ENCODE measurements at places on chromosomes 7 and 10.
A peak's percentile ranks its signal among the peaks of the same experiment; 100 is the strongest.

DNA sequence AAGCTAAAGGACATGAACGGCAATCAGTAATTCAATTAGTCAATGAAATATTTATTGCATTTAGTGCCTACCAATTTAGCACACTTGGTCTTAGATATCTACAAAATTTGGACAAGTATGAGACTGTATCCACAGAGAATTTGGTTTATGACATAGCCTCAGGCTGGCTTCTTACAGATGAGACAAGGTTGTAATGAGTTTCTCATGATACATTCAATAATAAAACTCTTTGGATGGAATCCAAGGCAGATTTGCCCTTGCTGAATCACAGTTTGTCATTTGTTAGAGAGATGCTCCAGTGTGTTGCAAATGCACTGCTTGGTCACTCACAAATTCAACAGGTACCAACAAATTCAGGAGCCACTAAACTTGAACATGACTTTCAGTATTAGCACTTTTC, 162.5 kb downstream of the GPR37 start:
- DNase-seq = no peak

- peak; percentile 85 for DNase-seq
These were observed 86.9 kb downstream of the JAZF1 start for GRCh38 chr7:28093623-28094232.

DNA sequence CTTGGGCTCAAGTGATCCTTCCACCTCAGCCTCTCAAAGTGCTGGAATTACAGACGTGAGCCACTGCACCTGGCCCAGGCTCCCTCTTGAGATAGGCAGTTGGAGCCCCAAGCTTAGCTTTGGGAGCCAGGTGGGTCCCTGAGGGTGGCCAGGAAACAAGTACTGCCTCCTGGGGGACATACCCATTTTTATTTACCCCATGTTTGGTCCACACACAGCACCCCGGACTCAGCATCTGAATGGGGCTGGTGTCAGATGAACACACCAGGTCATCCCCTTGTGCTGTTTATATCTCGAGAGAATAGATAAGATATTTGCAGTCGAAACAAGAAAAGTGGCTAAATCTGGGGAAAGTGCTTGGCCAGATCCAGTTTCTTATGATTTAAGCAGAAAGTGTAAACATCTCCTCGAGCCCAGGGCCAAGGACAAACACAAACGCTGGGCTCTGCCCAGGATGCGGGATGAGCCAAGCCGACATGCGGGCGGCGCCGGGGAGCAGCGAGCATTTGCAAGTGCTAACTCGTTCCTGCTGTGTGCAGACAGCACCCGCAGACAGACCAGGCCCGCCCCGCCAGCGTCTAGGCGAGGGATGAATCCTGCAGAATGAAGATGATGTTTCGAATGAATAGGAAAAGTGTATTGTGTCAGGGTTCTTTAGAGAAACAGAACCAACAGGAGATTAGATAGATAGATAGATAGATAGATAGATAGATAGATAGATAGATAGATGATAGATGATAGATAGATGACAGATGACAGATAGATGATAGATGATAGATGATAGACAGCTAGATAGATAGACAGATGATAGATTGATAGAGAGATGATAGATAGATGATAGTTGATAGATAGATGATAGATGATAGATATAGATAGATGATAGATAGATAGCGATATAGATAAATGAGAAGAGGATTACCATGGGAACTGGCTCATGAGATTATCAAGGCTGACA, 44.4 kb upstream of the OCM2 start:
- no peak for DNase-seq

DNA sequence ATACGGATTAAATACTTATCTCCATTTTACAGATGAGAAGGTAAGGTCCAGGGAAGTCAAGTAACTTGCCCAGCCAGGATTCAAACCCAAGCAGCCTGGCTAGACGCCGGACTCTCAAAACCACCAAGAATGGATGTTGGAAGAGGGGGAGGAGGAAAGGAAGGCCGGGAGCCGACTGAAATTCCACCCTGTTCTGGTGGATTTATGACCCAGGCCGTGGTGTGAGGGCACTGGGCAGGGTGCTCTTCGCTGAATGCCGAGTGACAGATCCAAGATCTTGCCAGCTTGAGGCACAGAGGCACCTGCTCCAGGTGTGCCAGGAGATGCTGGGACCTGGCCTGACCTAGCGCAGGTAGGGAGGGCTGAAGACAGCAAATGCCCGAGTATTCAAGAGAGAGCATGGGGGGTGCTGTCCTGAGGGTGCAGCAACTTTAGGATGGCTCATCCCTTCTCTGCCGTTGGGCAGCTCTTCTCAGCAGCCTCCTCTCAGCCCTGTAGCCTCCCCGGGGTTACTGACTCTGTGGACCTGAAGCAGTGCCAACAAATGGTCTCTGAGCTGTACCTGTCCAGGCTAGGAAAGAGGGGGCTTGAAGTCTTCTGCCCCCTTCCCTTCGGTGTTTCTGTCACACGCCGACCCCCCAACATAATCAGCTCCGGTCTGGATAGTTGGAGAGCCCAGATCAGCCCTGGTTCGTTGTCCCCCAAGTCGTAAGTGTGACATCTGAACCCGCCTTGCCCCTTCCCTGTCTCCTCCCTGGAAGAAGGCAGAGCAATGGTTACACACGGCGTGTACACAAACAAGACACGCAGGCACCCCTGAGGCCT, 713 bp downstream of the LOXL4 start:
- no peak for DNase-seq

DNA sequence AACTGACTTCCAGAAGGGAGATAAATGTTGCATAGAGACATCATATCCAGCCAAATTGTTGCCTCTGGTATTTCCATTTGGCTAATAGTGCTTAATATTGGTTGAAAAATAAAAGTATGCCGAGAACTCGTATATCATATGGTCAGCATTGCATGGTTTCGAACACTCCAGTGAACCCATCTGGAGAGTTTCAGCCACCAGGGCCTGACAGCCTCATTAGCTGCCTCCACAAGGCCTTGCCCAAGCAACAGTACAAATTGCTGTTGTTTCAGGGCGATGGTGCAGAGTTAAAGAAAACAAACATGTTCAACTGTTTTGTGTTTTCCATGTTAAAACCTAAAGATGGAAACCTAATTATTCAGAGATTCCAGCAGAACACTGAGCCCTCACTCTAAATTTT, 28.5 kb downstream of the NRG3 start:
- no peak for DNase-seq

DNA sequence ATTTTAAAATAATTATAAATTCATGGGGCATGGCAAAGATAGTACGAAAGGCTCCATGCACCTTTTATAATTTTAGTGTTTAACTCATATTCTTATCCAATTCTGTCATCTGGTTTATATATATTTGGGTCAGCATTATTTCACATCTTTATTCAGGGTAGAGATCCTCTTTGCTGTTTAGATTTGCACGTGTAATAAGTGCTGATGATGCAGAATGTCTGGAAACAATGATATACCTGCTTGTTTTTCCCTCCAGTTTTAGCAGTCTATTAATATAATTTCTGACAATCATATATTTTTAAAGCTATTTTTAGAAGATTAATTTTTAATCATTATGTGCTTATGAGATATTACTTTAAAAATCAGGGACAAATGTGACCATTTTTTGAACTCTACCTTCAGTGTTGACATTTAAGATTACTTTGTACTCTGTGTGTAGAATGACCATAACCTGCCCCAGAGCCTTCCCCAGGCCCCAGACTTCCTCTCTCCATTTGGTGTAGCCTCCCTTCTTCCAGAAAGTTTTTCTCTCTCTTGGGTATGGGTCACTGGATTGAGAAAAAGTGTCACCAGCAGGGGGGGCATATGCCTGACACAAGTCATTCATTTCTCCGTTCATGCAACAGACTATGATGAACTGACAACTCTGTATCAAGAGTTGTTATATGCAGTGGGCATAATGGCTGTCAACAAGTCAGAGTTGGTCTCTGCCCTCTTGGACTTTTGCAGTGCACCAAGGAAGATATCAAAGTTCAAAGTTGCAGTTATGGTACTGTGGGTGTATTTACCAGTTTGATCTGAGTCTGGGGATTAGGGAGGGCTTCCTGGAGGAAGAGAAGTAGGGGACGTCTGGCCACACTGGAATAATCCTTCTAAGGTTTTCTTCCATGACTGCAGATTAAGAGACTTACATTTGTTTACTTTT, 192.6 kb upstream of the CCDC6 start:
- peak; percentile 28 for DNase-seq

DNA sequence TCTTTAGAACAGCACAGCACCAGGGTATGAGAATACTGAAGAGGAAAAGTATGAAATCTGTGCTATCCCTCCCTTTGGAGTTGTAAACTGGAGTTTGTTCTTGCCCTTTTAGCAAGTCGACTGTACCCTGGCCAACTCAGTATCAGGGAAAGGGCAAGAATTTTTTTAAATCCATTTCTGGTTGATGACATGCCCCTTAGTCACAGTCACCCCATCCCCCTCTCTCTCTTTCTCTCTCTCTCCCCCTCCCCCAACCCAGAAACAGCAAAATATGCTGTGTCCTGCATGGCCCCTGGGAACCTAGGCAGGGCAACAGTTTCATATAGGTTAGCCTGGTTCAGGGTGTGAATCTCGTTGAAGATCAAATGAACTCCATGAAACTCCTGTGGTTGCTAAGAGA, 177.7 kb upstream of the ADO start:
- no peak for DNase-seq

DNA sequence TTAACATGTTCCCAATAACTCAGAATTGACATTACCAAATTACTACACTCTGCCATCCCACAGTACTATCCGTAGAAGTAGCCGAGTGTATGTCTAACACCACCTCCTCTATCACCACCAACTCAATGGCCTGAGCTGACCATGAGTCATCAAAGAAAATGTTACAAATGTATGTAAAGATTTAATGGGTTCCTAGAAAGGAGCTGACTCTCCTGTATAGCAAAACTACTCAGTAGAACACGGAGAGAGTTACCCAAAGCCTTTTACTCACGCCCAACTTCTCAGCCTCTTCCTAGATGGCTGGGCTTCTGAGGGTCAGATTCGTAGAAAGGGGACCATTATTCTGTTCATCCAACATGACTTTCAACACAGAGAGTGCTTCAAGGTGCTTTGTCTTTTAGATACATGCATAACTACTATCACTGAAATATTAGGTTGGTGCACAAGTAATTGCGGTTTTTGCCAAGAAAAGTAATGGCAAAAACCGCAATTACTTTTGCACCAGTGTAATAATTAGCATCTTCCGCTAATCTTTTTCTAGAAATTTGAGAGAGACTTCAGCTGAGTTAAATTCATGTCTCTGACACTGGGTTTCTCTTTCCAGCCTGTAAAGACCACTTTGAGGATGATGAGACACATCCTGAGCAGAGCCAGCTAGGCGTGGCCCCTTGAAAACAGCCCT, 24.0 kb upstream of the NANOS1 start:
- peak; percentile 48 for DNase-seq

DNA sequence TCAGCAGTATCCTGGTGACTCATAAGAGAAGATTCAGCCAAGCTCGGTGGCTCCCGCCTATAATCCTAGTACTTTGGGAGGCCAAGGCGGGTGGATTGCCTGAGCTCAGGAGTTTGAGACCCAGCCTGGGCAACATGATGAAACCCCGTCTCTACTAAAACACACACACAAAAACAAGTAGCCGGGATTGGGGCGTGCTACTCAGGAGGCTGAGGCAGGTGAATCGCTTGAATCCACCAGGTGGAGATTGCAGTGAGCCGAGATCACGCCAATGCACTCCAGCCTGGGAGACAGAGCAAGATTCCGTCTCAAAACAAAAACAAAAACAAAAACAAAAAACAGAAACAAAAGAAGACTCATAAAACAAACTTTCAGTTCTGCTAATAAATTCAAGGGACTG, 551.1 kb upstream of the POT1 start:
- no peak for DNase-seq

DNA sequence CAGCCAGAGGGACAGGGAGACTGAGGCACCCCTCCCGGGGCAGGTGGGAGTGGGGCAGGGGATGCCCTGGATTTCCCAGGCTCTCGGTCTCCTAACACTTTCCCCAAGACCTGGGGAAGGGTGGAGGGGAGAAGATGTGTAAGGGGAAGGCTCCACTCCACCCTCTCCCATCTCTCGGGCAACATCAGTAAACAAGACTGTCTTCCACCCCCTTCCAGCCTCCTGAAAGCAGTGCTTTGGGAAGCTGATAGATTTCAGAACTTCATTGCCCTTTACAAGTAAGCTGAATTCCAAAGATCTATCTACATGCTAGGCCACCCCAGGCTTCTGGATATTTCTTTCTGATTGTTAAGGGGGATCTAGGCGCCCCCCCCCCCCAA, 3.7 kb downstream of the FLNC start:
- no peak for DNase-seq

- peak; percentile 58 for DNase-seq
These were observed 109.4 kb downstream of the SEMA3A start for GRCh38 chr7:84085147-84085546.

DNA sequence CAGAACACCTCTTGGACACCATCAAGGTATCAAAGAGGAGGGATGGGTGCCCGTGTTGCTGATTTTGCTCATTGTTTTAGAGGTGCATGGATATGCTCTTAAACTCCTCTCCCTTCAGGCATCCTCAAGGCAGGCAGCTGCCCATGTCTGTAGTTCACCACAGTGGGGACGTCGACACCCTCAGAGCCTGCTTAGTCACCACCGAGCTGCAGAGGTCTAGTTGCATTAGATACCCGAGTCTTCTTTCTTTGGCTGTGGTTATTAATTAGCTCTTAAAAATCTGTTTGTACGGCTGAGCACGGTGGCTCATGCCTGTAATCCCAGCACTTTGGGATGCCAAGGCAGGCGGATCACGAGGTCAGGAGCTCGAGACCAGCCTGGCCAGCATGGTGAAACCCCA, 24.7 kb upstream of the TSPAN13 start:
- DNase-seq = no peak

DNA sequence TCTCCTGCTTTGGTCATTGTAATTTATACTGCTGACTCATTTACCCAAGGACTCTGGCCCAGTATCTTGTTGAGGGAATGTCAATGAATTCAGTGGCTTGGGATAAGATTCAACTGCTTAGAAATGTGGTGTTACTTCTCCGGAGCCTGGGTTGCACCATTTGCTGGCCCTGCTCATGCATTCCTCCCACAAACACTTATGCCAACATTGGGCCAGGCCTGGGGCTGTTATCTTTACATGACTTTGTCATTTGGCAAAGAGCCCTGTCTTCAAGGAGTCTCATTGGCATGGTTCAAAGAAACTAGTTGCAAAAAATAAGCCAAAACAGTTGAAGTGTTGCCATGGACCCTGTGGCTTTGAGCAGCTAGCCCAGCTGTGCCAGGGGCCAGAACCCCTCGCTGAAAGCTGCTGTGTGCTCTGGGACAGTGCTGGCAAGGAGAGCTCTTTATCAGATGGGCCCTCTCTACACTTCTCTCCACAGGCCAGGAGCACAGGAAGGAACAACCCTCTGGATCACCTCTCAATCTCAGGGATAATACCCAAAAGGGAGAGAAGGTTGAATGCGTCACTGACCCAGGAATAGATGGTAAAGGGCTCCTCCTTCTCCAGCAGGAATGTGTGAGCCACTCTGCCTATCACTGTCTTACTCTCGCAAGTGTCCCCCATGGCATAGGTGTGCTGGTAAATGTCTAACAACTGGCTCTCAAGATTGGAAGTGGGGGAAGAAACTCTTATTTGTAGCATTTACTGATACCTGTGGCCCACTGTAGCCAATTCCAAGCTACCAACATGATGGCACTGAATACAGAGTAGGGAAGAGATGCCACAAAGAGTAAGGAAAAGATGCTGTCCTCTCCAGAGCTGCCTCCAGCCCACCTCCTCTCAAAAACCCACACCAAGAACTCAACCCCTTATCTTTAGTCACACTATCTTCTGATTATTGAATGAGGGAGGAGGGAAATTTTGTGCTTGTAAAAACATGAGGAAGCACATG, 23.5 kb upstream of the PDE1C start:
- DNase-seq = peak; percentile 97

Data from NCI-H460 (cell line).